ENCODE measurements at places on chromosomes 6 and 20.
A peak's percentile ranks its signal among the peaks of the same experiment; 100 is the strongest.

DNA sequence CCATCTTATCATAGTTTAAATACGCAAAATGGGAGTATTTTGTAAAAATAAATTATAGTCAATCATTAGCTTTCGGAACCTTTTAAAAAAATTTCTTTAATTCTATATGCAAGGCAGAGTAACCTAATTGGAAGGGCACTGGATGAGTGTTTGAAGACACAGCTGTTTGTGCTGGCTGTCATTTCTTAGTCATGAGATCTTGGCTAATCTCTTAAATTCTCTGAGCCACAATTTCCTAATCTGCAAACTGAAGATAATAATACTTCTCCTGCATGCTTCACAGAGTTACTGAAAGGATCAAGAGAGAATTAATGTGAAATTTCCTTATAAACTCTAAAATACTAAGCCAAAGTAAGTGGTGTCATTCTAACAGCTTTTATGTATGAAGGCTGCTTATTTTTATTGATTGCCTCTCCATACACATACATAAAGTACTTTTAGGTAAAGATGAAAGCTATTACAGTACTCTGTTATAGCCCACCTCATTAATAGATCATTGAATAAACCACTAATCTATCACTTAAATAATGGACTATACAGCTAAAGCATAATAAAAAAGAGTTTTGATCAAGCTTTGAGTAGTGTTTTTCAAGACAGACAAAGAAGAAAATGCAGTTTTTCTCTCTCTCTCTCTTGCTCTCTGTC lies 383.7 kb upstream of the IRAK1BP1 start:
- no peak for DNase-seq

DNA sequence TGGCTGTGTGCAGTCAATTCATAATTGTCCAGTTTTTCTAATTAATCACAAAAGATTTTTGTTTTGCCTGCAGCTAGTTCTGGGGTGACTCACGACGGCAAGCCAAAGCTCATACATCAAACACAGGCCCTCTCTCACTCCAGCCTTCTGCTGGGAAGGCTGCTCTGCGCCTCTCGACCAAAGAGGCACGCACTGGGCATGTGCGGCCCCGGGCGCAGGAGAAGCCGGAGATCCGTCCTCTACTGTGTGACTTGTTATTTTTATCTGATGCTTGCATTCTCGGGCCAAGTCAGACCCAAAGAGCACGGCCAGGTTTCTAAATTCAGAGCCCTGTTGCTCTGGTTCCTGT lies 98.5 kb downstream of the TFAP2A start:
- no peak for DNase-seq

DNA sequence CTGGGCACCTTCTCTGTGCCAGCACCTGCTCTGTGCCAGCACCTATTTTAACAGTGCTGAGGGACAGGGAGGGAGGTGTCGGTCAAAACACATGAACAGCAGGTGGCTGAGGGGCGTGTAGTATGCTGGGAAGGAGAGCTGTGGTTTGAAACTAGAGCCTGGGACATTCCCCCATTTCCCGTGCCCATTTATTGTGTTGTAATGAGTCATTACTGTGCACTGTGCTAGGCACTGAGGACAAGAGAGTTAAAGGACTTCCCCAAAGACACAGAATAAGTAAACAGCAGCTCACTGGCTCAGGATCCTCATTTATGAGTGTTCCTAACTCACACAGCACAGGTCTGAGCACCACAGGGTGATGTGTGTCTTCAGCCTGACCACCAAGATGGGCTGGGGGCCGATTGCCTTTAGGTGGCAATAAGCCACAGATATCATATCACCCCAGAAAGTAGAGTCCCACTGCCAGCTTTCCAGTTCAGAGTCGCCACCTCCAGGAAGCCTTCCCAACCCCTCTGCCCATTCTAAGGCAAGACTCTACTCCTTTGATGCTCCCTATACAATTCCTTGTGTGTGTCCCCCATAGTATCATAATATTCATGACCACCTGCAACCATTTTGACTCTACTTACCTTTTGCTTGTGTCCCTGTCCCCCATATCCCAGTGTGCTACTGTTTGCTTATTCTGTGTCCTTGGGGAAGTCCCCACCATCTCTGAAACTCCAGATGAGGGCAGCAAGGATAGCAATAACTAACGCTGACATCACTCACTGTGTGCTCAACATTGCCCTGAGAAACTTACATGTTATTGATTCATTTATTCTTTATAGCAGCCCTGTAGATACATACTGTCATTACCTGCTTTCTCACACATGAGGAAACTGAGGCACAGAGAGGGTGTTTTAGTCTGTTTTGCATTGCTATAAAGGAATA lies 87.3 kb downstream of the TOX2 start:
- no peak for DNase-seq

- no peak for DNase-seq
Observed at GRCh38 chr6:170082531-170083187, 208.2 kb downstream of the DLL1 start.

GRCh38 chr6:41488433-41489119 lies 57.6 kb upstream of the FOXP4 start:
- no peak for DNase-seq

DNA sequence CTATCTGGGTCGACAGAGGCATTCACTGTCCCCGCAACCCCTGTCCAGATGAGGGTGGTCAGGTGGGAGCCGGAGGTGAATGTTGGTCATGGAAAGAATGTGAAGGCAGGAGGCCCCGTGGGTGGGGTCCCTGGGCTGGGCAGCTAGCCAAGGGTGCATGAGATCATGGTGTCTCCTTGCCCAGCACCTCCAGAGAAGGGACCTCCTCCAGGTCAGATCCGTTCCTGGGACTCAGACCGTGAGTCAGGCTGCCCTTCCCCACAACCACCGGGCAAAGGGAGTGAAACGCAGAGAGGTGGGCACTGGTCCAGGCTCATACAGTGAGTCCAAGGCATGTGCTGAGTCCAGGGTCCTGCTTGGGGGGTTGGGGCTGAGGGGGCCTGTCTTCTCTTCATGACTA lies 3.5 kb downstream of the FOXS1 start:
- no peak for DNase-seq

DNA sequence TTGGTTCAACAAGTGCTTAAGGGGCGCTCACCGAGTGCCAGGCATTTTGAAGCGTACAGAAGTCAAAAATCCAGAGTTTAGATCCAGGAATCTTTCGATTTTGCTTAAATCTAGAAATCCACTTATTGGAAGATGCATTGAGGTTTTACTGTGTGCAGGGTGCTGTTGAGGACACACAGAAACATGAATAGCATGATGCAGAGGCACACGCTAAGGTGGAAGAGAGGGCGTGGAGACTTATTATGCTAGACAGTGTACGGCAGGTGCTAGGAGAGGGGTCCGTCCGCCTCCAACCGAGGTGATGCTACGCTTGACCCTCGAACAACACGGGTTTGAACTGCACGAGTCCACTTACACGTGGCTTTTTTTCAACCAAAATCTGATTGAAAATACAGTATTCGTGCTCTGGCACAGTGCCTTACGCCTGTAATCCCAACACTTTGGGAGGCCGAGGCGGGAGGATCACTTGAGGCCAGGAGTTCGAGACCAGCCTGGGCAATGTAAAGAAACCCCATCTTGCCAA lies 1.0 kb upstream of the KIF13A start:
- DNase-seq, result no peak

- no peak for DNase-seq
Observed at GRCh38 chr6:134721060-134721405, 228.9 kb downstream of the ALDH8A1 start.

GRCh38 chr6:24191346-24191745 lies 65.3 kb downstream of the NRSN1 start:
- DNase-seq, result no peak

DNA sequence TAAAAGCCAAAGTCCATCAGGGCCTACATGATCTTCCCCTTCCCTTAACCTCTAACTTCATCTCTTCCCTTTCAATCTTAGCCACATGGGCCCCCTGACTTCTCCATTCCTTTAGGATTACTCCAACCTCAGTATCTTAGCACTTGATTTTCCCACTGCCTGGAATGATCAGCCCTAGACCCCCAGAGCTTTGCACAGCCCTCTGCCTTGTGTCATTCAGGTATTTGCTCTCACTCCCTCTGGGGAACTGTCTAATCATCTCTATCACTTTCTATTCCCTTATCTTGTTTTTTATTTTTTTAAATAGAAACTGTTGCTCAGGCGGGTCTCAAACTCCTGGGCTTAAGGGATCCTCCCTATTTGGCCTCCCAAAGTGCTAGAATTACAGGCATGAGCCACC lies 13.3 kb upstream of the ZNFX1 start:
- no peak for DNase-seq

- DNase-seq, result no peak
Observed at GRCh38 chr6:132202574-132202973, 198.7 kb downstream of the MOXD1 start.

- no peak for DNase-seq
Observed at GRCh38 chr20:51969191-51969590, 166.9 kb upstream of the SALL4 start.

DNA sequence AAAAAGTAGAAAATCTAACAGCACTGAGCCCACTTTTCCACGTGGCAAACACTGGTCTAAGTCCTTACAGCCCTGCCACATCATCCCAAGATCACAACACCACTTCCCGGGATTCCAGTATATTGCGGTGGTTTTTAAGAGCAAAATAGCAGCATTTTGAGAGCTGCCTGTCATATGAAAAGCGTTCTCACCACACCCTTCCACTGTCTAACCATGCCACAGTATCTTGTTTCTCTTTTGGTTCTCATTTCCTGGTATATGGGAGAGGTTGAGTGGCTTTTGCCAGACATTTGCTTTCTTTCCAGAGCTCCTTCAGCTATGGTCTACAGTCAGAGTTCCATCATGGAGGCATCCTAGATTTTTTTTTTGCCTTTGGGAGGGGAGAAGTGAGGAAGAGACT lies 243.0 kb downstream of the TSHZ2 start:
- DNase-seq, result peak; percentile 19

GRCh38 chr20:36833275-36834020 lies 42.5 kb upstream of the TLDC2 start:
- no peak for DNase-seq

DNA sequence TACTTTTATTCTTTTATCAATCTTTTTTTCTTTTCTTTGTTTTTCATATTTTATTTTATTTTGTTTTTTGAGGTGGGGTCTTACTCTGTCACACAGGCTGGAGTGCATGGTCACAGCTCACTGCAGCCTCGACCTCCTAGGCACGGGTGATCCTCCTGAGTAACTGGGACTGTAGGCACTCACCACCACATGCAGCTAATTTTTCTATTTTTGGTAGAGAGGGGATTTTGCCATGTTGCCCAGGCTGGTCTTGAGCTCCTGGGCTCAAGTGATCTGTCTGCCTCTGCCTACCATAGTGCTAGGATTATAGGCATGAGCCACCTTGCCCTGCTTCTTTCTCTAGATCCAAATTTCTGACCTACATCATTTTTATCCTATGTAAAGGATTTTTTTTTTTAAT lies 153.2 kb downstream of the CDKAL1 start:
- DNase-seq, result no peak

DNA sequence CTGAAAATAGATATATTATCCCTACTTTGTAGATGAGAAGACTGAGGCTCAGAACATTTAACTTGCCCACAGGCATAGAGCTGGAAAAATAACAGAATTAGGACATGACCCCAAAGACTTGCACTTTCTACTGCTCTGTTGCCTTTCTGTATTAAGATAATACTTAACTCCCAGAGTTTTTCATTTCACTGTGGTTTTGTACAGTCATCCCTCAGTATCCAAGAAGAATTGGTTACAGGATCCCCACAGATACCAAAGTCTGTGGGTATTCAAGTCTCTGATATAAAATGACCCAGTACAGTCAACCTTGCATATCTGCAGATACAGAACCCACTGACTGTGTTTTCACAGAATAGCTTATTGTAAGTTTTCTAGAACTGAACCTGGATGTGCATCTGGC lies 16.8 kb downstream of the MRS2 start:
- DNase-seq, result no peak

GRCh38 chr20:51752343-51752951 lies 15.7 kb downstream of the ATP9A start:
- no peak for DNase-seq

GRCh38 chr6:158717341-158718330 lies 67.8 kb downstream of the SYTL3 start:
- DNase-seq, result peak; percentile 59

DNA sequence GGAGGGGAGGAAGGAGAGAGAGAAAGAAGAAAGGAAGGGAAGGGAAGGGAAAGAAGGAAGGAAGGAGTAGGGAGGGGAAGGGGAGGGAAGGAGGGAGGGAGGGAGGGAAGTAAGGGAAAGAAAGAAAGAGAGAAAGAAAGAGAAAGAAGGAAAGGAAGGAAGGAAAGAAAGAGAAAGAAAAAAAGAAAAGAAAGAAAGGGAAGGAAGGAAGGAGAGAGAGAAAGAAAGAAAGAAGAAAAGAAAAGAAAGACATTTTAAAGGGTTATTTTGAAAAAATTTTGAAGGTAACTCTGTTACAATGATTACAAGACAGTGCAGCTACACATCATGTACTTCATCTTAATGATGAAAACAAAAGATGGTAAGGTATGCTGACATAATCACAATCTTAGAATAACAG lies 3.9 kb downstream of the KIAA0319 start:
- no peak for DNase-seq

DNA sequence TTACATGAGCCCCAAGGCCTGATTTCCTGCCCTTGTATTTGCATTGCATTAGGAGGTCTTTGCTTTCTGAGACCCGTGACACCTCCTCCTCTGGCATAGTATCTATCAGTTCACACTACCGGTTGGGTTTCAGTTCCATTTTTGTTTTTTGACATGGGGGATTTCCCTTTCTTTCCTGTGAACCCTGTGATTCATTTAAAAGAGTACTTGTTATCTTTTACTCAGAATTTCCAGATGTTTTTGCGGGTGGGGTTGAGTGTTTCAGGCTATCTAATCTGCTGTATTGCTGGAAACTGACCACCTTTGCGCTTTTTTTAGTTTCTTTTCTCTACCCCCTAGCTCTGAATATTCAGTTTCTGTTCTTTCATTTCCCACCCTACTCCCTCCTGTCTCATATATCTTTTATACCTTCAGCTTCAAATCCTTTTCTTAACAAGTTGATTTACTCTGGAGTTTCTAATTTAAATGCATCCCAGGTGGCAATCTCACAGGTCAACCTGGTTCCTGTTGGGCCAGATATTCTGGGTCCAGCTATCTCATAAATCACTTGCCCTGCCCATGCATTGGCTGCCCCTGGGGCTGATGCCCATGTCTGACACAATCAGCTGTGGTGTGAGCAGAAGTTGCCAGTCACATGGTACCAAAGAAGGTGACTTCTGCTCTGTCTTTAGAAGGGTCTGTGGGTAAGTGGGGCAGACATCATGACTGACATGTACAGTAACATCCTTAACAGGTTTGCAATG lies 14.3 kb upstream of the NCOA3 start:
- peak; percentile 86 for DNase-seq

DNA sequence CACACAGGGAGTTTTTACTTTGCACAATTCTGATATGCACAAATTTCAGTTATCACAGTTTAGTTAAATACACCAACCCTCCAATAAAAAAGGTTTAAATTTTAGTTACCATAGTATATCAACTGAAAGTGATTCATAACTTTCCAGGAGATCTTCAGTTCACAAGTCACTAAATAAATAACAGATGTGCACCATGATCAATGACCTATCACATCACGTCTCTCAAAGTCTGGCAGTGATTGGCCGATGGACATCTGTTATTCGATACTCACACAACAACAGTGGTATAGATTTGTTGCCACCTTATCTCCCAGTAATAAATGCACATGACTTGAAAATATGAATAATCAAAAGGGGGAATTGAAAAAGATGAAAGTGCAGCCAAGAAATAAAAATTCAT lies 66.8 kb upstream of the PTCHD4 start:
- DNase-seq, result no peak

GRCh38 chr6:80356000-80356399 lies 249.5 kb downstream of the BCKDHB start:
- no peak for DNase-seq

GRCh38 chr6:105759946-105760345 lies 326.2 kb upstream of the PRDM1 start:
- DNase-seq, result no peak

GRCh38 chr20:7090811-7091210 lies 323.3 kb downstream of the BMP2 start:
- DNase-seq, result no peak
